ENCODE measurements at places on chromosomes 3 and 15. TPM values are rescaled to one million over a fixed set of nuclear protein-coding genes. Genes with fewer than 3 reads are reported as not detected.

The SCAANT1 gene
- total RNA-seq = not detected

The RBP2 gene
- 3.9 TPM for total RNA-seq

The IL17RB gene
- 2.9 TPM for total RNA-seq

The TMOD2 gene
- 7.7 TPM for total RNA-seq

The SYNPR gene
- total RNA-seq = 3.0 TPM

The EFCAB12 gene
- total RNA-seq = 1.2 TPM

The HRG gene
- total RNA-seq = not detected

The POTEB gene
- total RNA-seq = not detected

The CLN6 gene
- total RNA-seq = 32.4 TPM

The IL12A gene
- 0.67 TPM for total RNA-seq

The SERINC4 gene
- 1.3 TPM for total RNA-seq

The IL5RA gene
- total RNA-seq = 1.6 TPM

The MESP2 gene
- total RNA-seq = 0.22 TPM

The RNU6-1 gene
- total RNA-seq = not detected

The CAPN3 gene
- 30.3 TPM for total RNA-seq
